CD4-positive, alpha-beta T cell treated with Interleukin-1 beta for 1 hour (primary cell): ENCODE measurements at places on chromosomes 3 and 15.

DNA sequence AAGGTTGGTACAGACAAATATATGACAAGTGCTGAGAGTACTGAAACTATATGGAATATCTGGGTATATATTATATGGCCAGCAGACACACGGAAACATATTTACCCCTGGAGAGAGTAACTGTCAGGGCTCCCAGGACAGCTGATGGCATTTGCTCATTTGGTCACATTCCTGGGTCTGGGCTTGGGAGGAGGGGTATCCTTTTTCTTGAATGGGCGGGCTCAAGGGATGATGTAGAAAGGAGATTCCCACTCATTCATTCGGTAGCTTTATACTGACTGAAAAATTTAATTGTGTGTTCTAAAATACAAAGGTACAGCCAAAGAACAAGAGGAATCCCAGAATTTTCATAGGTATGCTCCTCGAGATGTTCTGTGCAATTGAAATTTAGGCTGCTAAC, 131.0 kb downstream of the KCNAB1 start:
- no peak for DNase-seq

- no peak for DNase-seq
Observed at GRCh38 chr3:46875560-46875959, 2.0 kb upstream of the PTH1R start.

DNA sequence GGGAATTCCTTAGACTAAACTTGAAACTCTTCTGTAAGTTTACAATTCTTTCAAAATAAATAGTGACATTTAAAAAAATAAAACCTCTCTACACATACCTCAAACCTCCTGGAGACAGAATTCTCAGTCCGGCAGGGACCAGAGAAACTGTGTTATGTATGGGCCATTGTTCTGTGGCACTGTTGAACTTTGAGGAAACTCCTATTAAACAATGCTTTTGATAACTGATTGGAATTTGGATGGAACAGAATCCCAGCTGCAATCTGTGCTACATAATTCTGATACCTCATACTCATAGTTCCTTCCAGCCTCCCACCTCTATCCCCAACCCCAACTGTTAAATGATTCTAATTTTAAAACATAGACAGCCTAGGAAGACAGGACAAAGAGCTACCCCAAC, 85.0 kb downstream of the TM4SF4 start:
- DNase-seq, result no peak

DNA sequence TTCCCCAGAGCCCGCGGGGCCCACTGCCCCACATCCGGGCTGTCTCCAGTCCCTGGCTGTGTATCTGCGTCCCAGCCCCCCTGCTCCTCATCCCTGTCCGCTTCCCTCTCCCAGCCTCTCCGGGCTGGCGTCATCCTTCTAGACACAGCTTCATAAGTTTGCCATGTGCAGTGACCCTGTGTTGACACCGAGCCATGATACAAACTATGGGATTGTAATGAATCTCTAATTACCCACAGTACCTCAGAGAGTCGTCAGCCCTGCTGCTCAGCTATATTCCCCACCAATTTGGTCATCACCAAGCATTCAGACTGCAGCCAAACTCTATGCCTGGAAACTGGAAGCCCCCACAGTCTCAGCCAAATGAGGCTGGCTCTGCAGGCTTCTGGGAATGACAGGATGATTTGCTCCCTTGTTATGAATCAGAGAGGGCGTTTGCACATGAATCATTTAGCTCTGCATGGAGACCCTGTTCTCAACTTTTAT, 466.1 kb upstream of the ATP11B start:
- DNase-seq, result no peak

GRCh38 chr3:57856675-57857074, 100.6 kb downstream of the SLMAP start:
- no peak for DNase-seq

DNA sequence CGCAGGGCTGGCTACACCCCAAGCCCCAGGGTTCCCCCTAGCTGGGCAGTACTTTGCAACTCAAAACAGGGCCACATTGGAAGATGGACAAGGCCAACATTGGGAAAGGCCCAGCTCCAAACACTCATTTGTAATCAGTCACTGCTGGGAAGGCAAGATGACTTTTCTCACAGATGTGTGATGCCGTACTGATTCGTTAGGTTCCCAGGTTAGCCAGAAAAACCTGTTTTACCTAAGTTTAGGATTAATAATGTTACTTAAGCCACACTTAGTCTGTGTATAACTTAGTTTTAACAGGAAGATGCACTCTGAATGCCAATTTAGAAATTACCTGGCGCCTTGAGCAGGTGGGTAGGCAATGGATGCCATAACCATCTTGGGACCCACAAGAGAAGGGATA, 71.0 kb downstream of the ITGB5 start:
- no peak for DNase-seq

DNA sequence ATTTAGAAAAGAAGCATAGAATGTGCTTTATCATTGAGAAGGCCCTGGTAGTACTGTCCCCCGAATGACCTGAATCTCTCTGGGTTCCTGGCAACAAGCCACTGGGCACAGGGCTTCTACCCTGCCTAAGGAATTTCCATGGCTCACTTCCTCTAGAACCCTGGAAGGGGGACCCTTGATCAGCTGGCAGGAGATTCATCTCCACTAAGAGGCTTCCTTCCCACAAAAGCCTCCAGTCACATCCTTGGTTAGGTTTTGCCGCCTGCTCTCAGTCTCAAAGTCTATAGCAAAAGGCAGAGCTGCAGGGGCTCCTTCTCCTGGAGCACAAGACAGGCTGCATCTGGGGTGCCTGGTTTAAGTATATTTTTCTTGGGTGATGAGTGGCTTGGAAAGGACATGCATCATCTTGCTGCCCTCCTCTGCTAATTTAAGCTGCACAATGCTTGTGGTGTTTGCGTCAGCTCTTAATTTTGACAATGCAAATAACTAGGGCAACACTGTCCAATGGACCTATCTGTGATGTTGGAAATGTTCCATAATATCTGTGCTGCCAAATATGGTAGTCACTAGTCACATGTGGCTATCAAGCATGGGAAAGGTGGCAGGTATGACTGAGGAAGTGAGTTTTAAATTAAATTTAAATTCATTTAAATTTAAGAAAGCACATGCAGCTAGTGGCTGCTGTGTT, 33.4 kb upstream of the RARRES1 start:
- DNase-seq, result no peak

DNA sequence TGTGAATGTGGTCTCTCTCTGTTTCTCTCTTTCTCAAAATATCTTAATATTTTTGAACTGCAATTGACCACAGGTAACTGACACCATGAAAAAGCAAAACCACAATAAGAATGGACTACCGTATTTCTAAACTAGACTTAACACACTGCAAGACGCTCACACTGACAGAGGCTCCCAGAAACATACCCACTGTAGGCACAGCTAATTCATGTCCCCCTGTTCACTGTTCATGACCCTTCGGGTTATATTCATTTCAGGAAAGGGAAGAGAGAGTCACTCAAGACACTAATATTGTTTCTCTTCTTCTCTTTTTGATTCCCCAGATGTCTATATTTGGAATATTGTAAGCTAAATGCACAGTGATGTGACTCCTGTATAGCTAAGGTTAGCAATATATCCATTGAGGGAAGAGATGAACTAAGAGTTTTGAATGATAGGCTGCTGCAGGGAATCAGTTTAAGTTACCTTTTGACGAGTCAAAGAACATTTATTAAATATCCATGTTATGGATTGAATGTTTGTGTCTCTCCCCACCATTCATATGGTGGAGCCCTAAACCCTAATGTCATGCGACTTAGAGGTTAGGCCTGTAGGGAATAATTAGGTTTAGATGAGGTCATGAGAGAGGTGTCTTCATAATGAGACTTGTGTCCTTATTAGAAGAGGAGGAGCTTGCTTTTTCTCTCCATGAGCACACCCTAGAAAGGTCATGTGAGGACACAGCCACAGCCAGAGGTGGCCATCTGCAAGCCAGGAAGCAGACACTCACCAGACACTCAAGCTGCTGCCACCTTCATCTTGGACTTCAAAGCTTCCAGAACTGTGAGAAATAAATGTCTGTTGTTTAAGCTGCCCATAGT, 216.6 kb upstream of the GRM7 start:
- no peak for DNase-seq

DNA sequence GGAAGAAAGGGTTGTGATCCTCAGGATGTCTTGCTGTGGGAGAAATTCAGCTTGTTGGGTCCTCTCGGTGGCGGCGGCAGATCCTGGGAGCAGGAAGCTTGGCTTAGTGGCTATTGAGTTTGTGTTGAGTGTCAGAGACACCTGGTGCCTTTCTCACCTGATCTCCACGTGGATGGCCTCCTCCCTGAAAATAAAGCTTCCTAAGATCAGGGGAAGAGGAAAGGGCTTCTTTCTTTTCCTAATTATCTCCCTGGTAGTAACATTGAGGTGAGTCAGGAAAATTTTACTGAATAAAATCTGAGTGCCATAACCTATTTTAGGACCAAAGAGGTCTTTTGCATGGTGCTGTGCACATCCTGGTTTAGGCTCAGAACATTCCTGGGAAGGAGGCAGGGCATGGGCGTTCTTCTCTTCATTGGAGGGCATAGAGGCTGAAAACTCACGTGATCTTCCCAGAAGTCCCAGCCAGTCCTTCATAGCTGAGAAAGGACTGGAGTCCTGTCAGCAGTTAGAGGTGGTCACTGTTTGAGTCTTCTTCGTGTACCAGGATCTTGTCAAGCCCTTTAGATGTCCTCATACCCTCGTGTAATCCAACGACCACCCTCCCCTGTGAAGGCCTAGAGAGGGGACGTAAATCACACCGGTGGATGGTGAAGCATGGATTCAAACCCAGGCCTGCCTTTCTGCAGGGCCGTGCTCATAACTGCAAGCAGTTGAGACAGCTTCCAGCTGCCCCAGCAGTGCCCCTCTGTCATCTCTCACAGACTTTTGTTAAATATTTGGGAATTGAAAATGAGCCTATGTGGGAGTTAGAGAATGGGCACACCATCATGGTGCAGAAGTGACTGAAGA, 1.1 kb downstream of the CMTM8 start:
- DNase-seq, result no peak

DNA sequence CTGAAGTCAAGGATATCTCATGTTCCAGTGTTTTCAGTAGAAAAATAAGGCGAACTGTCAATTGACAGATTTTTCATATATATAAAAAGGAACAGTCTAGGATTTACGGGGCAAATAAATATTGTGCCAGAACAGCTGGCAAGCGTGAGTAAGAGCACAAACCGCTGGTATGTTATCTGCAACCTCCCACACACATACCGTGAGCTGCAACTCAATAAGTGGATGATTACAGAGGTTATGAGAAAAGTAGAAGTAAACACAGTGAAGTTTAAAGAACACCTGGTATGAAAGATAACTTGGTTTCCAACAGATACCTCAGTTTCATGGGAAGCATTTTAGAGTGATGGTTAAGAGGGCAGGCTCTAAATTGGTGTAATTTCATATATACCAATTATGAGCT, 733.4 kb downstream of the TUSC7 start:
- no peak for DNase-seq

DNA sequence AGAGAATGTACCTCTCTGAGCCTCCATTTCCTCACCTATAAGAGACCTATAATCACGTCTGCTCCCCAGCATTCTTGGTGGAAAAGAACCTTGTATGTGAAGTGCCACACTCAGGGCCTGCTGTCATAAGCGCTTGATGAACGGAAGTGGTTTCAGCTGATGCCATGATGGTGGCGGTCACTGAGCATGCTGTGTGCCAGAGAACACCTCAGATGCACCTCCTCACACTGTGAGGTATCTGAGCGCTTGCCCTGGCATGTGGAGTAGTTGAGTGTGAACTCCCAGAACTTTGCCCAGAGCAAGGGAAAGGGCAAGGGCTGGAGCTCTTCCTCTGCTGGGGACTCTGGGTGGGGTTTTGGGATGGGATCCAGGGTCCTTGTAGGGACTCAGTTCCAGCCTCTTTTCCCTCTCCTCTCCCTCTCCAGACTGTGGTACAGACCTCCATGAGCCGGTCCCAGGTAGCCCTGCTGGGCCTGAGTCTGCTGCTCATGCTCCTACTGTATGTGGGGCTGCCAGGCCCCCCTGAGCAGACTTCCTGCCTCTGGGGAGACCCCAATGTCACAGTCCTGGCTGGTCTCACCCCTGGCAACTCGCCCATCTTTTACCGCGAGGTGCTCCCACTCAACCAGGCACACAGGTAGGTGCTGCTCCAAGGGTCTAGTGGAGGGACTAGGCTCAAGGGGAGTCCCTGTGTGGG, 2.7 kb downstream of the ABHD14A start:
- peak; percentile 26 for DNase-seq

- DNase-seq, result no peak
Observed at GRCh38 chr15:29890336-29891095, 68.2 kb upstream of the TJP1 start.

DNA sequence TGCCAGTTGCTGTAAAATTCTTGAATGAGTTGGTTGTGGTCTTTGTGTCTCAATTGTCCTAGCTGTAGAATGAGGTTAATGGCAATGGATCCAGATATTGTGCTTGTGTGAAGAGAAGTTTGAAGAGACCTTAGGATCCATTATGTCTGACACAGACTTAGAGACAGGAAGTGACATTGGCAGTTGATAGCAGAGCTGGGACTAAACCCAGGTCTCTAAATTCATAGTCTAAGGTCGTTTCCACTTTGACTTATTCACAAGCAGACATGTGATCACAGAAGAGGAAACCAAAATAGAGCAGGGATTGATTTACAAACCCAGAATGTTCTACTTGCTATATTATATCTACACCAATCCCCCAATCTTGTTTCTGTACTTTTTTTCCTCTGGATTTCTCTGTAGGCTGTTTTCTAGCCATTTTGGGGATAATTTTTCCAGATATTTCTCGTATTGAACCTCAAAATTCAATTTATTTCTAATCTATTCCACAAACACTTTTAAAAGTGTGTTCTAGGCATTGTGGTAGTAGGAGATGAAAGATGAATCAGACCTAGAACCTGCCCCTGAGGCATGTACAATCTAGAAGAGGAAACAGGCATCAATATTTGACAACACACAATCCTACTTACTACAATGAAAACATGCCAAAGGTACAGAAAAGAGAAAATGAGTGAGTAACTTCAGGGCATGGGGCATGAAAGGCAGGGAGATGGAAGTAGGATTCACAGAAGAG, 123.3 kb downstream of the NFKBIZ start:
- DNase-seq, result no peak

GRCh38 chr3:61141697-61142096, 109.6 kb downstream of the FHIT start:
- no peak for DNase-seq

GRCh38 chr15:32959077-32959476, 235.4 kb downstream of the FMN1 start:
- no peak for DNase-seq

- peak; percentile 39 for DNase-seq
Observed at GRCh38 chr3:185537369-185537970, 14.9 kb downstream of the LIPH start.

GRCh38 chr3:156693166-156693565, 18.8 kb downstream of the TIPARP start:
- no peak for DNase-seq

DNA sequence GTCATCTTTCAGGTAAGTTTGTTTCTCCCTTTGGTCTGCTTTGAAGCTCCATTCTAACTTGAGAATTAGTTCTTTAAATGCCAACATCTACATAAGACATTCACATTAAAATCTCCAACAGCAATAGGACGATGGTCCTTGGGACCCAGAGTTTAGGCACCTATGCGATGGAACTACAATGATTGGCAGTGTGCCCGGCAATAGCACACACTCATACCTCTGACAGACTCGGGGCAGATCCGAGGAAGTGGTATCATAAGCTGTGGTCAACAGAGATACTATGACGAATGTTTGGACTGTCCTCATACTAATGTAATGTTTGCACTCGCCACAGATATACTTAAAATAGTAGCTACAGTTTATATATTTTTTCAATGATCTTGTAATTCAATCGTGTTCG, 34.2 kb upstream of the NR2F2 start:
- no peak for DNase-seq

GRCh38 chr15:72935521-72935920, 116.7 kb upstream of the NEO1 start:
- DNase-seq, result no peak

- peak; percentile 58 for DNase-seq
Observed at GRCh38 chr3:107985496-107985895, 105.3 kb downstream of the CD47 start.
